ENCODE measurements at places on chromosomes 1 and 21.

DNA sequence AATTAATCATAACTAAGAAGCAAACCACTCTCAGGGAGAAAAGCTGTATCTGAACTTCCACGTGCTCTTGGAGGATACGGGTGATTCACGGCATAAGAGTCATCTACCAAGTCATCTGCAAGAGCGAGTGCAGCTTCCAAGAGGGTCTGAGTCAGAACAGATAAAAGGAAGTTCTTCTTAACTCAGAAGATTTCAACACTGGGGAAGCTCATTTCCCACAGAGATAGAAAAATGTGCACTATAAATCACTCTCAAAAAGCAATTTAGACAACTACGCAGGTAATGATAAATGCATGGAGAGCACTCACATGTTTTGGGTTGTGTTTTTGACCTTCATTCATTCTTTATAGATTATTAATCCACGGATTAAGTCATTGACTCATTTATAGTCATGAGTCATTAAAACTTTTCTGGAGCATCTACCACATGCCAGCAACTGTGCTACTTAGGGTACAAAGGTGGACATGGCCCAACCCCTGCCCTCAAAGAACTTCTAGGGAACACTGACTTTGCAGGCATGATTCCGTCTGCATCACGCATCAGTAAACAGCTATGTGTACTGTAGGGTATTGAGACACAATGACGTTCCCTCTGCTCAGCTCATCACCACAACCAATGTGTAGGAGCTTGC, 20.8 kb downstream of the KCNJ15 start:
- no peak for DNase-seq

DNA sequence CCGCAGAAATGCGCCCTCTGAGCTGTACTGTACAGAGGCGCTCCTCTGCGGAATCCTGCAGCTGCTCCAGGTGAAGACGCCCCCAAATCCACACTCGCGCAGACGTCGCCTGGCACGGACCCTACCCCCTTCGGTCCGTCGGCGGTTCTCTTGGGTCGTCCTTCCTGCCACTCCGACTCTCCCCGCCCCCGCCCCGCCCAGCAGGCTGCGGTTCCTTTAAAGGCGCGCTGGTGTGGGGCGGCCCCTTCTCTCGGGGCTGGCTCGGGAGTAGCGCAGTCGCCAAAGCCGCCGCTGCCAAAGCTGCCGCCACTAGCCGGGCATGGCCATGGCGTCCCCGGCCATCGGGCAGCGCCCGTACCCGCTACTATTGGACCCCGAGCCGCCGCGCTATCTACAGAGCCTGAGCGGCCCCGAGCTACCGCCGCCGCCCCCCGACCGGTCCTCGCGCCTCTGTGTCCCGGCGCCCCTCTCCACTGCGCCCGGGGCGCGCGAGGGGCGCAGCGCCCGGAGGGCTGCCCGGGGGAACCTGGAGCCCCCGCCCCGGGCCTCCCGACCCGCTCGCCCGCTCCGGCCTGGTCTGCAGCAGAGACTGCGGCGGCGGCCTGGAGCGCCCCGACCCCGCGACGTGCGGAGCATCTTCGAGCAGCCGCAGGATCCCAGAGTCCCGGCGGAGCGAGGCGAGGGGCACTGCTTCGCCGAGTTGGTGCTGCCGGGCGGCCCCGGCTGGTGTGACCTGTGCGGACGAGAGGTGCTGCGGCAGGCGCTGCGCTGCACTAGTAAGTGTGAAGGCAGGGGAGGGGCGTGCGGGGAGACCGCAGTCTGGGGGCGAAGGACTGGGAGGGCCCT, at the start of gene RASSF5:
TSS of gene RASSF5 (plus strand) at position 248 of the 846 bp plus-strand sequence. CDS start at position 320, 72 bp downstream.
- peak; percentile 50 for DNase-seq

- DNase-seq: no peak
These were observed 43.8 kb upstream of the AIM2 start for GRCh38 chr1:159120317-159120716.

- no peak for DNase-seq
These were observed 1.4 kb downstream of the CASQ1 start for GRCh38 chr1:160191756-160192155.

DNA sequence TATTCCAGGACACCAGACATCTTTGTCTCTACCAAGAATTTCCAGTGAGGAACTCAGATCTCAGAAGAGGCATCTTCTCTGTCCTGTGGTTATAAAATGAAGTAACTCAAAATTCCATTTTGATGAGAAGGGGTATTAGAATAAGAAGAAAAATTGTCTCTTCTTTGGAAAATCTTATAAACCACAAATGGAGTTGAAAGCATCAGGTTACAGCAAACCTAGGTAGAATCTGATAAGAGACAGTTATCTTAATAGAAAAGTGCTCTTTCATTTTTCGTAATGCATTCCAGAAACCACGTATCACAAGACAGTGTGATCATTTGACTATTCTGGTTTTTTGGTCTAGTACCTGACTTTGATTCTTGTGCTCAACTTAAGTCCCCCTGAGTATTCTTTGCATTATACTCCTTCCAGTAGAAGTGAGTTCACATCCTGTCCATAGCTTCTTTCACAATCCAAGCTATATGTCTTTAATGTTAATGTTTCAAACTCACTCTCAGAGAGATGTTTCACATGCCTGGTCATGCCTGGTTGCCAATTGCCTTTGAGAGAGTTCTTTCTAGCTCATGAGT, 120.9 kb upstream of the PRDX6 start:
- no peak for DNase-seq

GRCh38 chr1:10607228-10607627, 132.5 kb downstream of the PEX14 start:
- DNase-seq: no peak

DNA sequence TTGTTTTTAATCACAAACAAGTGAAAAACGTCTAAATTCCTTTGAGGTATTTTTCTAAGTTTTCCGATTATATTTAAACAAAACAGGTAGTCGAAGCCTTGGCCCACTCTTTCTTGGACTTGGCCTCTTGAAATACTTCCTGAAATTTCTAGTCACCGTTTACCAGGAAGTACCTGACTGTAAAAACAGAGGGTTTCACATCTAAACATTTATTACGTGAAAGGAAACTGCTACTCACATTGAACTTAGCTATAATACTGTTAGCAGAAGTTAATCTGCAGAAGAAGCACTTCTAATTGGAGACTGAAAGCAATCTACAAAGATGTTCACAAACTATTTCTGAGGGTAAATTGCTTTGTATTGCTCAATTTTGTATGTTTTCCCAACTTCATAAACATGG, 526.0 kb upstream of the ADGRL4 start:
- DNase-seq: no peak

GRCh38 chr1:11520531-11521233, 41.7 kb downstream of the DISP3 start:
- DNase-seq: no peak

DNA sequence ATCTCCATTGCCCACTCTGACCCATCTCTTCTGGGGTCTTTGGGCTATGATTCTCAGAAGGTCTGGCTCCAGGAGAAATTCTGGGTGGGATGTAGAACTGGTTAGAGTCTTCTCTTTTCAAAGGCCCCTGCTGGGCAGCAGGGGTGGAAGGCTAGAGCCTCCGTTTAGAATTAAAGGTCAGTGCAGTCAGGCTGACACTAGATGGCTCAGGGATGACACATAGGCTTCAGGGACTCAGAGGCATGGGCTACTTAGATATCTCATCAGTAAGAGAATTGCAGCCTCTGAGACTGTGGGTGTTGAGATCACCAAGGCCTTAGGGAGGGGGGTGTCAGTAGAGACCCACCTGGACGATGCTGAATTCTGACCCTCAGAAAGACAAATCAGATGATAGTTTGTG, 12.6 kb upstream of the PPM1J start:
- DNase-seq: no peak

DNA sequence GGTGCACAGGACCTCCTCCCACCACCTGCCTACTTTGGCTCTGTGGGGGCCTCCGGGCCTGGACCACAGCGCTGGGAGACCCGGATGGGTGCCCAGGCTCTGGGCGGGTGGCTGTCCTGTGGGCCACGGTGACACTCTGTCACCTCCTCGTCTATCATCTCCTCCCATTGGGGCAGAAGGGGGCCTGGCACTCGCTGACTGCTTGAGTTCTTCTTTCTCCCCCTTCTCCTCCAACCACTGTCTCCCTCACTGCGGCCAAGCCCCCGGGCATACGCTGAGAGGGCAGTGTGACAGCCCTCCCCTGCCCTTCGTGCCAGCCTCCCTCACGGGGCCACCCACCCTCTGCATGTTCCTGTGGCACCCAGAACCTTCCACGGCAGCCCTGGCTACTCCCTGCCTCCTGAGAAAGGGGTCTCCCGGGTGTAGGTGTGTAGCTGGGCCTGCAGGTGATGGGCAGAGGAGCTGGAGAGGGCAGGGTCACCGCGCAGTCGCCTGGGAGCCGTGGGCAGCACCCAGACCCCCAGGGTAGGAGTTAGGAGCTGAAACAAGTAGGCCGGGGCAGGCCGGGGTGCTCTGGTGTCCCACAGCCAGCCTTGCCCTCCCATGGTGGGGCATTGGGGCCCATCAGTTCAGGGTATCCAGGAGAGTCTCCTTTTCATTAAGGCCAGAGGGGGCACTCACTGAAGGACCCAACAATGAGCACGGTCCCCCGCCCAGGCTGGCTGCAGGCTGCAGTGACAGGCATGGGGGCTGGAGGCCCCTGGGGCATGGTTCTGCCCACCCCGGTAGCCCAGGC, 9.2 kb upstream of the ARF1 start:
- no peak for DNase-seq

GRCh38 chr1:114564141-114564540, 17.3 kb downstream of the BCAS2 start:
- DNase-seq: no peak

GRCh38 chr1:42935971-42936308, 22.7 kb downstream of the SLC2A1 start:
- no peak for DNase-seq

DNA sequence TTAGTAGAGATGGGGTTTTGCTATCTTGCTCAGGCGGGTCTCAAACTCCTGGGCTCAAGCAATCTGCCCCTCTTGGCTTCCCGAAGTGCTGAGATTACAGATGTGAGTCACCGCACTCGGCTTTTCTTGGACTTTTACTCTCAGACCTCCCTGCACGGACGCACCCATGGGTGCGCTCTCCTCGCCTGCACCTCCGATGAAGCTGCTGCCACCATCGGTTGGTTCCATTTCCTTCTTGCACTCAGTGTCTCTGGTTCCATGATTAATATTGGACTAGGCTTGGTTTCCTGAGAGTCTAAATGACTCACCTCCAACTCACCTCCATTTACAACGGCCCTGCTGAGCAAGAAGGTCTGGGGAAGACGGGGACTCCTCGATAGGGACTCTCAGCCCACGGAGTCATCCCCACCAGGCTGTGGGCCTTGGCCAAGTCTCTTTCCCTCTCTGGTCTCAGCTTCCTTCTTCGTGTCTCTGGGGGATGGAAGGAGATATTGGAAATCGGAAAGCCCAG, 6.7 kb upstream of the TNFRSF8 start:
- no peak for DNase-seq

GRCh38 chr21:15291621-15292266, 226.9 kb upstream of the NRIP1 start:
- no peak for DNase-seq

DNA sequence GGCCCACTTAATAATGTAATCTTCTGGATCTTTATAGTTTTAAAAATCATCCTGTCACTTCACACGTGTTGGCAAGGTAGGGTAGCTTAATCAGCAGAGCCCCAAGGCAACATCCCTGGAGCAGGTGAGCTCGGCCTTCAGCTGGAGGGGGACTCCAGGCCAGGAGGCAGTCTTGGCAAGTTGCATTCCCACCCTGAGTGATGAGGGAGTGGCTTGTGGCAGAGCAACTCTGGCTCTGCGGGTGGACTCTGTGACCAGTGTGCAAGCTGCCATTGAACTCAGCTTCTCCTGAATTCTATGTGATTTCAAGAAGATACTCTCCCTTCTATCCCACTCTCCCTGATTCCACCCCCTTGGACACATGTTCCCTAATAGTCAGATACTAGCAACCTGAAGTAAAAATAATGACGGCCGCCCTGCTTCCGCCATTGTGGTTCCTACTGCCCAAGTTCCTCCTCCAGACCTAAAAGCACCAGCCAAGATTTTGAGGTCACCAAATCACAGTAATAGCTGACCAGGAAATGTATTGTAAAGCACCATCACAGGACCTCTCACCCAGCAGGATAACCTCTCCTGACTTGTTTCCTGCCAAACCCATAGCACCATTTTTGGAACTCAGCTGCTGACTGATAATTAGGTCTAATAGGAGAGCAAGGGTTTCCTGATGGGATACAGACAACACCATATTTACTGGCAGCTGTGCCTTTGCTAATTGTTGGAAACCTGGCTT, 11.5 kb upstream of the LYST start:
- no peak for DNase-seq

GRCh38 chr1:48495911-48496310, 23.9 kb upstream of the SPATA6 start:
- no peak for DNase-seq

DNA sequence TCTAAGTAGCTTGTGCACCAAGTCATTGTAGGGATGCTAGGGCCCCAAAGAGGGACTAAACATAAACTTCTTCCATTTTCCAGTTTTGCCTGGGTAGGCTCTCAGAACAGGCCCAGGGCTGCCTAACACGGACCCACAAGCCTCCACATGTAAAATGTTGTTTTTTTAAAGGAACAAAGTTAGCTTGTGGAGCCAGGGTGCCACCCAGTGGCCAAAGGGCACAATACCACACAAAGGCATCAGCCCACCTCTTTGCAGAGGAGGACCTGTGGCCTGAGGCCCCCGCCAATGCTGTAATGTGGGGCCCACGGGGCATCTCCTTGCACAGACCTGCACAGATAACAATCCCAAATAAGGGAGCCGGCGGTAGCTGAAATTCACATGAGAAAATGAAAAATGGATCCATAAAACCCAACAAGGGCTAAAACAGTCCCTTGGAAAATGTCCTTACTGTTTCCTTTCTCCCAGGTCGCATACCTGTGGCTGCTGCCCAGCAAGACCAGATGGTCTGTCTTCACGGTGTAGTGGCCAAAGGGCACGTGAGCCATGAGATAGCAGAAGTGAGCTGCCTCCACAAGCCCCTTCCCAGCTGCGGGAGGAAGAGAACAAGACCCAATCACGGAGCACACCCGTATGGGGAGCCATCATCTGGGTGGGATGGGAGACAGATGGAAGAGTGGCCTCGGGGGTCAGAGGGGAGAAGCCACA, 23.8 kb downstream of the SEC16B start:
- peak; percentile 76 for DNase-seq

DNA sequence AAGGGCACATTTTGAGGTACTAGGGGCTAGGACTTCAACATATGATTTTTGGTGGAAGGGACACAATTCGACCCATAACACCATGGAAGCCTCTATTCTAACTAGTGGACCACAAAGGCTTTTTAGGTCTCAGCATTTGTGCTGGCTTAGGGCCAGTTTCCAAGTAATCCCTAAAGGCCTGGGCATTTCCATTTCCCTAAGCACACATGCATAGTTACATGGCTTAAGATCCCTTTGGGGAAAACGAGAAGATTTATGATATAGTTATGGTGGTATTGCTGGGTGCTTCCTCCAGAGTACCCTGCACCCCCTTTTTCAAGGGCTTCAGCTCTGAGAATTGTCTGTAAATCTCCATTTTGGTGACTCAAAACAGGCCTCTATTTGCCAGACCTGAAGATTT, 28.2 kb upstream of the TMEM54 start:
- no peak for DNase-seq

- DNase-seq: no peak
These were observed 2.2 kb upstream of the UBAP2L start for GRCh38 chr1:154218545-154218944.

- no peak for DNase-seq
These were observed 114.4 kb downstream of the PRDM16 start for GRCh38 chr1:3183411-3183810.

Measured in HEK293T (cell line).